ENCODE measurements at places on chromosomes 7 and 10.

DNA sequence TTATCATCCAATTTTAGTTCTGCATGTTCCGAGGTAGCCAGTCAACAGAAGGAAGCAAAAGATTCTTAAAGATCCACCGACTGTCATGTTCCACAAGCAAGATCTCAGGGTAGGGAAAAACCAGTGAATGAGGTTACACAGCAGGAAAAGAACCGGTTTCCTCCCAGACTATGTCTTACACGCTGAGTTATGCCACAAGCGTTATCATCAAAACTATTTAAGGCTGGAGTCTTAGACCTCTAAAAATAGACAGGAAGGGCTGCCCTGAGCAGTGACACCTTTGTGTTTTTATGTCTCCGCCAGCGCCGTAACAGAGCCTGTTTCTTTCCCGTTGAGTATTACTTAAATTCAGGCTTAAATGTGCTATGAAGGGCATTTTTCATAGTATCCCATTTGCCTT is 48.3 kb downstream of the PROSER2 start:
- DNase-seq = no peak

DNA sequence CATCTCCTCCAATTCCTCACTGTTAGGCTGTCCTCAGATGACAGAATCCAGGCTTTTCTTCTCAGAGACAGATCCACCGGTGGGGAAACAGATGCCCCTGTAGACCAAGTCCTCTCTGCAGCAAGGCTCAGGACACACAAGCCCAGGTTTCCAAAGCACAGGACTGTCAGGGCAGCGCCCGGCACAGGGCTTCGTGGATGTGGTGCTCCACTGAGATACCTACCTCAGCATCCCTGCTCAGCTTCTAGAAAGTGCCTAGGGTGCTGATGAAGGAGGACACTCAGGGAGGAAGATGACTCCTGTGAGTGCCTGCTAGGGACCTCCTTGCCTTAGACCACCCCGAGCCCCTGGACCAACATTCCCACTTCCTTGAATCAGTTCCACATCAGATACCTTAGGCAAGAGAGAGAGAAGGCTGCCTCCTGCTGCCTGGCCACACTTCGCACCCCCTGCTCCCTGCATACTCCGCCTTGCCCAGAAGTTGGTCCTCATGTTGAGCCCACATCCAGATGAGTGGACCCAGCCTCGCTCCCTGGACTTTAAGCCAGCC is 8.9 kb upstream of the RBP3 start:
- DNase-seq = no peak

- no peak for DNase-seq
Measured at GRCh38 chr7:19816128-19816527, 42.7 kb upstream of the TMEM196 start.

DNA sequence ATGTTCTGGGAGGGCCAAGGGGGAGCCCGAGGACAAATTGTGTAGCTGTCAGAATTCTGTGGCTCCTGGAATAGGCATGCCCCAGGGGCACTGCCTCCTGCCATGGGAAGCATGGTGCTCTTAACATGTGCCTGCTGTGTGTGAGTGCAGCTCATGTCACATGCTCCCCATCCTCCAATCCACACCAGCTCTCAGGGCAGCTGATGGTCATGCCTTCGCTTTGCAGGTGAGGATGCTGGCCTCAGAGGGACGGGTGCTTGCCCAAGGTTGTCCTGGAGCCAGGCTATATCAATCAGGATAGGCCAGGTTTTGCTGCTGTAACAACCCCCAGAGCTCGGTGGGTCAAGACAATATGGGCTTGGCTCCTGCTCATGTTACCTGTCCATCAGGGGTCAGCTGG is 303.4 kb downstream of the RPS24 start:
- no peak for DNase-seq

DNA sequence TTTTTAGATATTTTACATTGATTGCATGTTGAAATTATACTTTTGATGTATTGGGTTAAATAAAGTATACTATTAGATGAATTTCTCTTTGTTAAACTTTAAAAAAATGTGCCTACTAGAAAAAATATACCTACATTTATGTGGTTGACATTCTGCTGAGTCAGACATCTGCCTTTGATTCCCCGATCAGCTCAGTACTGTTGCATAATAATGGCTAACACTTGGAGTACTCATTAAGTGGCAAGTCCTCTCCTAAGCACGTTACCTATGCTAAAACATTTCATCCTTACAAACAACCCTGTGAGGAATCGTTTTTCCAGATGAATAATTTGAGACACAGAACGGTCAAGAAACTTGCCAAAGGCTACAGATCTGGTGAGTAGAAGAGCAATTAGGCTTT is 14.0 kb upstream of the SEM1 start:
- DNase-seq = no peak

DNA sequence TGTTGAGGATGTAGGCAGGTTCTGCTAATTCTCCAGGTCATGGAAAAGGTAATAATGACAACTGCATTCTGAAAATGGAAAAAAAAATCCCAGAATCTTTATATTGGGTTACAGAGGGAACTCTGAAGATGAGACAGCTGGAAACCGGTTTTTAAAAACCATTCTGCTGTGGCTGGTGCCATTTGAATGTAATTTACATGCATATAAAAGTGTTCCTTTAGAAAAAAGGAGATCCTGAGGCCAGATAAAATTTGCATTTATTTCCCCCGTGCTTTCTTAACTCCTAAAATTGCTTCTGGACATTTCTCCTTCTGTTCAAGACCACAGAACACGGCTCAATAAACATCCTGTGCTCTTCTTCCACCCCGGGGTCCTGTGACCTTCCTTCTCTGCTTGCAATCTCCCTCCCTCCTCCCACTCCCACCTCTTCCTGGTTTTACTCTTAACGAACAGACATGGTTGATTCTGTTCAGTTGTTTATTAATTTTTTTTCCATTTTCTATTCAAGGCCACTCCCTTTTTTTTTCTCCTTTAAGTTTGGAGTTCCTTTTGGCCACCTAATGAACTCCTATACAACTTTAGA is 41.6 kb downstream of the SH2D4B start:
- DNase-seq = no peak

DNA sequence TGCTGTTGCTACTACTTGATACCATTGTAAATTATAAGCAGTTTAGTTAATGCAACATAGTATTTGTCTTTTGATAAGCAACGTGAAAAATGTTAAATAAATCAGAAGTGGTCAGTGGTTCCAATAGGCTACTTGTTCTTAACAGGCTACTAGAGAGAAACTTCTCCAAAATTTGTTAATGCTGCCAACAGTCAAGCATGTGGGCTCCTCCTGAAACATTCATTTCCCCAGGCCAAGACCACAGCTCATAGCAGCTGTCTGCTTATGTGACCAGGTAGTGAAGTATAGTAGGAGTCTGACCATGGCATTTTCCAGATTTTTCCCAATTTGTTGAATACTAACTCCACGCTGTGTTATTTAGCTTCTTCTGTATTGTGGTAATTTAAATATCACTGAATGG is 81.0 kb downstream of the CYP51A1 start:
- DNase-seq = no peak

DNA sequence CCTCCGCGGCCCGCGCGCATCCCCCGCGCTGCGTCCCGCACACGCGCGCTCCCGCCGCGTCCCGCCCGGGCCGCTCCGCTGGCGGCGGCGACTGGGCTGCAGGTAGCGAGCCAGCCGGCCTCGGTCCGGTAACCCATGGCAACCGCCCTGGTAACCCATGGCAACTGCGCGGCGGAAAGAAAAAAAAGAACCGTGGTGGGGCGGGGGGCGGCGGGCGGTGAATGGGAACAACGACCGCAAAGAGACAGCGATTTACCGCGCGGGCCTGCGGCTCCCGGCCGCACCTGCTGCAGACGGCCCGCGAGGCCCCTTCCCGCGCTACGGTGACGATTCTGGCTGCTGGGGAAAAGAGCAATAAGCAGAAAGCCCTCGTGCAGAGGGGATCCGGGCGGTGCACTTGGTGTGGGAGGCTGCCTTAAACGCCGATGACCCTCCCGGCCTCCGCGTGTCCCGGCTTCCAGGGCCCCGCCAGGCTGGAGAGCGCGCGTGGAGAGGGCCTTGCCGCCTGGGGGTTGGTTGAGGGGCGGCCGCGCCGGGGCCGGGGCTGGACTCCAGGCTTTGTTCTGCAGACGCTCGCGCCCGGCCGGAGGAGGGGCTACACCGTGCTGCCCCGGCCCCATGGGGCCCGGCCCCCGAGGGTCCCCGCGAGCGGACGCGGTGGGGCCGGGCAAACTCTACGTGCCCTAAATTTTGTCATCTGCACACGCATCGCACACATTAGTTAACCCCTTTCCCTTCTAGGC is 84.7 kb downstream of the SNX10 start:
- peak; percentile 45 for DNase-seq

DNA sequence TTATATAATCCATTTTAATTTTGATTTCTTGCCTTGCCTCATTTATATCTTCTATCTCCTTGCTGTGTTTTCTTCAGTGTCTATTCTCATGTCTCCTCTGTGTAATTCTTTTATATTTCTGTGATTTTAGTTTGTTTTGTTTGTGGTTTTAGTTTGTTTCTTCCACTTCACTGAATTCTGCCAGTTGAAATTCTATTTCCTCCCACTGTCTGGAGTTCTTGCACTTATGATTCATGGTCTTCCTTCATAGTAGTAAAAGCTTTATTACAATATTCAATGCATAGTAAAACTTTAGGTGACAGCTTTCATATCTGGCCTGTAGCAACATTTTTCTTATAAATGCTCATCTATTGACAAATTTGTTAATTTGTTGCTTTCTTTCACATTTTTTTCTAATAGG is 113.3 kb downstream of the MAGI2 start:
- no peak for DNase-seq

GRCh38 chr10:22317076-22317370 is 835 bp downstream of the COMMD3 start:
- no peak for DNase-seq

- peak; percentile 50 for DNase-seq
Measured at GRCh38 chr7:95246831-95247370, 77.4 kb downstream of the PON1 start.

GRCh38 chr10:73911553-73912004 is 647 bp downstream of the PLAU start:
- no peak for DNase-seq

DNA sequence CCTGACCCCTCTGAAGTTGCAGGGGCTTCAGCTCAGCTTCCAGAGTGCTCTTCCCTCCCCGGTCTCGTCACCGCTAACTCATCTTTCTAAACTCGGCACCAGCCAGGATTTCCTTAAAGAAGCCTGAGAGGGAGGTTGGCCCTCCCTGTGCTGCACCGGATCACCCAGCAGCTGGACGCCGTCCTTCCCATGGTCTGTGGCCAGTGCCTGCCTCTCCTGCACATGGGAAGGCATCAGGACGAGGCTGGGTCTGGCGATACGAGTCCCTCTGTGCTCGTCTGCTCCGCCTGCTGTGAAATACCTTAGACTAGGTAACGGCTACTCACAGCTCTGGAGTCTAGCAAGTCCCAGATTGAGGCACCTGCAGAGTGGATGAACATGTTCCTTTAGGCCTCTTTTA is 179.1 kb downstream of the ZMYND11 start:
- DNase-seq = no peak

- no peak for DNase-seq
Measured at GRCh38 chr10:25824050-25824449, 110.0 kb upstream of the MYO3A start.

- DNase-seq = no peak
Measured at GRCh38 chr10:79295563-79295962, 51.7 kb upstream of the PPIF start.

DNA sequence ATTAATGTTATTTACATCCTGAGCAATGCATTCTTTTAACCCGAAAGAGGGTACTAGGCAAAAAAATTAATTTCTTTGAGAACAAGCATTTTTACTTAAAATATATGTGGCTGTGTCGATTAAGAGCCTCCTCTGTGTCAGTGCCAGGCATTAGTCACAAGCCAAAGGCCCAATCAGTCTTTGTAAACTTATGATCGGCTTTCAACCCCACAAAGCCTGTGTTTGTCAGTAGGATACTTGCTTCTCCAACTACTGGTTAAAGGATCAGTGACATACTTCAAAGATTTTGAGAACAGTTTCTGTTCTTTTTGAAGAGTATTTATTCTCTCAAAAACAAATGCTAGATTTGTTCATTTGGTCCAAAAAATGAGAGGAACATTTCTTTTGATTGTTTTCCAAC is 159.3 kb downstream of the NRCAM start:
- DNase-seq = no peak

GRCh38 chr7:43484678-43485395 is 98.1 kb upstream of the STK17A start:
- DNase-seq = peak; percentile 30

DNA sequence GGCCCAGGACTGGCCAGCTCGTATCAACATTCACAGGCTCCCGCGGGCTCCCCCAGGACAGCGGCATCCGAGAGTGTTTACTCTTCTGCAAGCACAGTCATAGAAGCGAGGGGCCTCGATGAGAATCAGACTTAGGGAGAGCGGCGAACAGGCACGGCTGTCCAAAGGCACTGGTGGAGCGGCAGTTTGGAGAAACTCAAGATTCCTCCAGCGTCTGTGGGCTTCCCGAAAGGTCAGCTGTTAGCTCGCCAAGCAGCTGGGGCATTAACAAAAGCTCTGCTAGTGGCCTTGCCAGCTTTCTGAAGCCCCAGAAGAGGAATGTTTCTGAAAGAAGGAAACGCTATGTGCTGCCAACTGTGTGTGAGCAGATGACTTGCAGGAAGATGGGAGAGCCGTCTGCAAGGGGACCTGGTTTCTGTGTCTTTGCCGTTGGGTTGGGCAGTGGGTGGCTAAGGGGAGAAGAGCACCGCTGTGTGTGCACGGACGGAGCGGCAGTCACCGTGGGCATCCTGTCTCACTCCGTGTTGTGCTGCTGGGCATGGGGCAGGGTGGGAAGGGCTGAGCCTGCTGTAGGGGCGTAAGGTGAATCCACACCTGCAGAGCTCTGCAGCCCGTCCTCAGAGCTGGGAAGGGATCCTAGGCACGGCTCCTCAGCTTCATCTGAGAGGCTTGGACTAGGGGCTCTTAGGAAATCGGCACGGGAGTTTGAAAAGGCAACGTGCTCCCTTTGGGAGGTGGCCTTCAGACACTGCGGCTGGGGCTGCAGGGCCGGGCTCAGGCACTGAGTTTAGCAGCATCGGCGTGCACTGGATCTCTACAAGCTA is 42.1 kb downstream of the AMZ1 start:
- DNase-seq = no peak

DNA sequence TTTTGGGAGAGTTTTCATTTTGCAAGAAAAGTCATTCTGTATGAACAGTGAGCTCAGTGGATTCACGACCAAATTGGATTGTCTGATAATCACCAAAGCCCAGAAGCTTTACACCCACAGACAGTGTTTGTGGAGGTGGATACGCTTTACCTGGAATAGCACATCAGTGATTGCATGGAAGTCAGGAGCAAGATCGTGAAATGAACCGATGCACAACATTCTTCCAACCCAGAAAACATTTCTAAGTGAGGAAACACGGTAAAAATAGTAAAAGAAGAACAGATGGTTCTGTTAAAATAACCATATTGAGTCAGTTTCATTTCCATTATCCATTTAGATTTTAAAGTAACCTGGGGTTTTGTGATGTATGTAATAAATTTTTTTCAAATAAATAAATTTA is 478.2 kb upstream of the PFKP start:
- DNase-seq = no peak

- DNase-seq = no peak
Measured at GRCh38 chr10:20993389-20993788, 96.3 kb upstream of the NEBL start.

DNA sequence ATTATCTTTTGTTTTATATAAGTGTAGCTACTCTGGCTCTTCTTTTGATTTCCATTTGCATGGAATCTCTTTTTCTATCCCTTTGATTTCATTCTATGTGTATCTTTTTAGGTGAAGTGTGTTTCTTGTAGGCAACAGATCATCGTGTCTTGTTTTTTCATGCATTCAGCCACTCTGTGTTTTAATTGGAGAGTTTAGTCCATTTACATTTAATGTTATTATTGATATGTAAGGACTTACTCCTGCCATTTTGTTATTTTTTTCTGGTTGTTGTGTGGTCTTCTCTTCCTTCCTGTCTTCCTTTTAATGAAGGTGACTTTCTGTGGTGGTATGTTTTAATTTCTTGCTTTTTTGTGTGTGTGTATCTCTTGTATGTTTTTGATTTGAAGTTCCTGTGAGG is 81.6 kb downstream of the BBS9 start:
- DNase-seq = no peak
